ENCODE measurements at places on chromosomes 6 and 20.

DNA sequence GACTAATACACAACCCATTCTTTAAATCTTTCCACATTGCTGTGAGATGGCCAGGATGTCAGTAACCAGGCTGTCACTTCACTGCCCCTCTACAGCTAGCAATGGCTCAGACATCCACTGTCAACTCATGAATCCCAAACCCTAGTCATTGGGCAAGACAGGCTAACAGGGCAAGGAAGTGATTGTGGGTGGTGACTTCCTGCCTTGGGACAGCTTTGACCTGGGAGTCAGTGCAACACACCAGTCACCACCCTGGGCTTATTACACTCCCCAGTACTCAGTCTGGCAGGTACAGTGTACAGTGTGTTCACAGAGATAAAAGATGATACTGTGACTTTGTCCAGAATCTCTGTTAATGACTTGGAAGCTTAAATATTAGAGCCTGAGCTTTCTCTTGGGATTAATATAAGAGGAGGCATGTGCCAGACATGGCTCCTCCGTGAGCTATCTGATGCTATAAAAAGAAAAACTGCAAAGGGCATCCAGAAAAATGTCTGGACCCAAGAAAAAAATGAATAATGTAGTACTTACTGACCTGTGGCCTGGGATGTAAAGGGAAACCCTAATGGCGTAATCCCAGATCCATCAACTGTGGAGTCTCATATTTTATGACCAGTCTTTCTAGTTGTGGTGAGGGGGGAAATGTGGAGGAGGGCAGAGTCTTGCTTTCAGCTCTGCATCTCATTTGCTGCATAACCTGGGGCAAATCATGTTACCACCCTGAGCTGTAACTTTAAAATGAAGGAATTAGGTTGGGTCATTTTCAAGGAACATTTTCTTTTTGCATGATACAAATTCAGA, 244.4 kb downstream of the SLC24A3 start:
- DNase-seq = no peak

- no peak for DNase-seq
Observed at GRCh38 chr6:48036316-48036715, 74.7 kb downstream of the PTCHD4 start.

- peak; percentile 30 for DNase-seq
Observed at GRCh38 chr6:26056583-26057350, 30.5 kb upstream of the HFE start.

DNA sequence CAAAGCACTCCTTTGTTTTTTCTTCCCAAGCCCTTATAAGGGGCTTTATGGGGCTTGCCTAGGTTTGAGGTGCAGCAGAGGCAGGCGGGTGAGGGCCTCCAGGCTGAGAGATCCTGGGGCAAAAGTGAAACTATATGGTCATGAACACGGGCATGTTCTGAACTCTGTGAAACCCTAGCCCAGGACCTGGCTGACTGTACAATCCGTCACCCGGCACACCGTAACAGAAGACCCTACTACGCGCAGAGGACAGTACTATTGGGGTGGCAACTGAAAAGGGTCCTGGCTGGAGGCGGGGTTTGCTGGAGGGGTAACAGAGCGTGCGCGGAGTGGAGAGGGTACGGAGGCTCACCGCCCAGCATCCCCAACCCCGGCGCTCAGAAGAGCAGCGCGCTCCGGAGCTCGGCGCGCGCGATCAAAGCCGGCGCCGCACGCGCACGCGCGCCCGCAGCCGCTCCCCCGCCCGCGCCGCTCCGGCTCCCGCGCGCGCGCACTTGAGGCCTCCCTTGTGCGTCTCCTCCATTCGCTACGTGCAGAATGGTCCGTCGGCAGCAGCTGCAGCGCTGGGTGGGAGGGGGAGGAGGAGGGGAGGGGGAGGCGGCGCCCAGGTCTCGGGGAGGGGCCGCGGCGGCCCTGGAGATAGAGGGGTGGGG, 54.2 kb downstream of the MRPL14 start:
- DNase-seq = no peak

GRCh38 chr6:35044761-35045421, 96.2 kb downstream of the TCP11 start:
- DNase-seq = peak; percentile 59

DNA sequence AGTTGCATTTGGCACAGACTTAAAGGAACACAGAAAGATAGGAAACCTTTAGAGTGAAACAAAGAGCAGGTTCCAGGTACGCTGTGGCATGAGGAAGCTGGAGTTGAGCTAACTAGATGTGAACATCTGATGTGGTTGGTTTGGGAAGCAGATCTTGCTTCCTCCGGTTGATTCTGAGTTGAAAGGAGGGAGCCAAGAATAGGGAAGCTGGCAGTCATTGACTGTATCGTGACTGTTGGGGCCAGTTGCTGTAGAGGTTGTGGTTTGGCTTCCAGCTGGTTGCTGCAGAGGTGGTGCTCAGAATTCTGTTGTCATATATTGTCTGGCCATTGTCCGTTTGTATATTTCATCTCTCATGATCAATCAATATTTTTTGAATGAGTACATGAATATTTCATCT, 325.9 kb downstream of the PLCB1 start:
- no peak for DNase-seq

DNA sequence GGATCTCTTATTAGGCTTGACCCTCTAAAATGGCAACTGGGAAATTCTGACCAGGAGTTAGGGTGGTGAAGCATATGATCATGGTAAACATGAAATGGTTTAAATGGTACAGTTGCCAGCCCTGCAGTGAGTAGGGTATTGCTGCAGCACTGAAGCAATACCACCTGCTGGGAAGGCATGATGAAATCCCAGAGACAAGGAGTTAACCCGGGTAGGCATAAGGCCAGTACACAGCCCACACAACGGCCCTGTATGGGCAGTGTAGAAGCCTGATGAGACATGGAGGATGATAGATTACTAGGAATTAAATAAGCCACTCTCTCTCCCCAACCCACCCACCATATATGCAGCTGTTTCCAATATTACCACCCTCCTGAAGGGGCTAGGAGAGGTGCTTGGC, 197.4 kb upstream of the MOCS1 start:
- no peak for DNase-seq

DNA sequence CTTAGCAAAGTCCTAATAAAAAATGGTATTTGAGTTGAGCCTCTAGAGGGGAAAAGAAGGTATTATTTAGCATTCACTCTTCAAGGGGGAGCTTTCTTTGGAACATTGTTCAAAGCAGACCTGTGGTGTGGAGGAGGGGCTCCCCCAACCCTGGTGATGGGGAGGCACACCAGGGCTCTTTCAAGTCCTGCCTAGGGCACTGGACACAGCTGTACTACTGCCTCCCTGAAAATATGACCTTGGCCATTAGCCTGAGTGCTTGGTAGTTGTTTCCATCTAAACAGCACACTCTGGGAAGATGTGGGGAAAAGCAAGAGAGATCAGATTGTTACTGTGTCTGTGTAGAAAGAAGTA, 215.1 kb upstream of the CNR1 start:
- DNase-seq = no peak

DNA sequence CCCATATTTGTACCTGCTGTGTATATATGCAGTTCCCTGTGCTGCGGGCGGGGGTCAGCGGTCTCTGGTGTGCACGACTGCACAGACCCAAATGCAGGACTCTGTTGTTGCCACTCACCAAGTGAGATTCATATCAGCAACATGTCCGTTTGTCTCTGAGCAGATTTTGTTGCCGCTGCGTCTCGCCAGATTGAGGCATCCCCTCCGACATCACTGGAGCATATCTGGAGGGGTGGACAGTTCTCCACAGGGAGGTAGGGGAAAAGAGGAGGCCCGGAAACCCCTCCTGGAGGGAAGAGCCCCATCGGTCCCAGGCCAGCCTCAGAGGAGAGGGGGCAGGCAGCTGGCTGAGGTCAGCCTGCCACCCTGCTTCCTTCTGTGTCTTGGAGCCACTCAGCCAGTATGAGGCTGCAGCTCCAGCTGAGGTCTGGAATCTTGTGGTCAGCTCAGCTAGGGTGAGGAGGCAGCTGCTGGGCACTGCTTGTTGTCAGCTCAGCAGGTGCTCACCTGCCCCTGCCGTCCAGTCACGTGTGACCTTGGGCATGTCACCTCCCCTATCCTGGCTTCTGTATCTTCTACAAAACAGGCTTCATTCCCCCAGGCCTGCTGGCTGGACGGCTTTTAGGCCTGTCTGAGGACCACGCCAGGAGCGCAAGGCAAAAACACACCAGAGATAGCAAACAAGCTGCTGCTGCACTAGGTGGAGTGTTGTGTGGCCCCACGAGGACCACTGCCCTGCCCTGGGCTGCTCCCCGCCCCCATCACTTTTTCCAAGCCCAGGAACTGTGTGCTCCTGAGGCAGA, 47.1 kb downstream of the HNF4A start:
- no peak for DNase-seq

DNA sequence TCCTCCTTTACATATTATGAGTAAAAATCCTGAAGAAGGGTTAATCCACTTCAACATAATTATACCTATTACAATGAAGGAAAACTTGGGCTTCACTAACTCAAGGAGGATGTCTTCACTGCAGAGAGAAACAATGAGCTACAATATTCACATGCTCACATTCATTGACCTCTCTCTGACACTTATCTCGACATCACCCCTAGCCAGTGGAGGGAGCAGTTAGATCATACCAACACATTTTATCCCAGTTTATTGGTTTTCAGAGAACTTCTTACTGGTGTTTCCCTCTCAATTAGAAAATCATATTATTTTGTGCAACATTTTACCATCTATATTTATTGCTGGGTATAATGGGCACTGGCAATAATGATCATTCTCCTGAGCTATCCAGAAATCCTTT, 646.5 kb downstream of the TENT5A start:
- DNase-seq = no peak

- DNase-seq = peak; percentile 58
Observed at GRCh38 chr6:35776364-35777215, at the start of gene CLPSL2. Gene CLPSL2, plus strand, starts transcription at chr6:35776598. Its CDS starts 21 bp downstream, at chr6:35776619.

DNA sequence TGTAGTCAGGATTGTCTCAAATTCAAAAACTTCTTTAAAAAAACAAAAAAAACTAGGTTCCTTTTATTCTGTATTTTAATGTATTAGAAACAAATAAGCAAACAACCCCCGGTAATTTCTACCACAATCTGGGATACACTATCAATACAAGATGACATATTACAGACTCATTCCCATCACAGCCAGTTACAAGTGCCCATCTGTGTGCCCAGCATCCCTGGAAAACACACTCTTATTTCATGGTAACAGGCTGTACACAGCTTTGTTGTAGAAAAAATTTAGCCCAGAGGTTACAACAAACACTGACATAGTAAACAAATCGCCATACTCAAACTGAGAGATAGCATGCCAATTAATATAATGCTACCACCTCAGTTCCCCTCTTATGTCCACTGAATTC, 16.3 kb downstream of the HBS1L start:
- DNase-seq = no peak

DNA sequence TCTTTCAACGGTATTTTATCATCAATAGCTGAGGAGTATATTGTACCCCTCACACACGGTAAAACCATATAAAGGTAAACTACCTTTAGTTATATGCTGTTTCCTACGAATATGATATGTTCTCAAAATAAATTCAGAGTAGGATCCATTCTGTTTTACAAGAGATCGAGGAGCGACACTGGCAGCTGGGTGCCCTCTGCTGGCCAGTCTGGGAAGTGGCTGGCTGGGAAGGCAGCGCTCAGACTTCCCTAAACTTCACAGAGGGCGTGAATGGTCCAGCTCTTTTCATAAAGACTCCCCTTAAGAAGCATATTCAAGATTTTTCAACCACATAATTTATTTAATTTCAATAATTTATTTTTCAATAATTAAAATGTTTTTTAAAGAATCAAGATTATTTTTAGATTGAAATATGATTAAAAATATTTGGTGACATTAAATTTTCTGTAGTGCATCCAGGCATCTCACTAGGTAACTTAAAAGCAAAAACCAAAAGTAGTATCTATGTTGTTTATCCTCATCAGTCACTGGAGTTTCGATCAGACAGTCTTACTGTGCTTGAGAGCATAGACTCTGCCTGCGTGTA, 187.5 kb upstream of the PDE10A start:
- DNase-seq = peak; percentile 28

DNA sequence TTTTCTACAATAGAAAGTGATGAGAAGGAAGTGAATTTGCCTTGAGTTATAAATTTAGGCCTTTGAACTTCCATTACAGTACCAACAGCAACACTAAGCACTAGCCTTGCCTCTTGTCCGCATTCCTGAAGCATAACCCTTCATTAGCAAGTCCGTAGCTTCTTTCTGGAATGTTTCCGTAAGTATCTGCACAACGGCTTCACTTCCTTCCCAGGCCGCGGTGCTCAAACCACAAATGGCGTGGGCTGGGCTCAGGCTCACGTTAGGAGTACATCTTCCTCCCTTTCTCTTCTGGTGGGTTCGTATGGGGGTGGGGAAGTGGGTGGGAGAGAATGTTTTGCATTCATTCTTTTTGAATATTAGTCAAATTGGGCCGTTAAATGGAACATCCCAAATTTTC, 193.8 kb upstream of the SNX9 start:
- DNase-seq = no peak

DNA sequence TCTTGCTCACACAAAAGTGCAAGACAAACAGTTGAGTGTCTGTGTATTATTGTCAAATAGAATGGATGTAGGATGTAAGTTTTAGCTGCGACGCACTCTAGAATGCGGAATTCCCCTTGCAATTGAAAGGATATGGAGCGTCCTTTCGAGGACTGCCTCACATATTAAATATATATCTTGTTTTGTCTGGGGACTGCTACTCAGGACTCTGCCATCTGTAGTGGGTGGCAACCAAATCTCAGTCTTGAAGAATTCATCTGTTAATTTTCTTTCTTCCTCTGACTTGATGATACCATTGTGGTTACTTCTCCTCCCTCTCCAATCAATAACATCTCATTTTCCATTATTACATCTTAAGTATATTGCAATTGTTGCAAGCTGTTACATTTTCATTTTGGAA, 121.6 kb downstream of the SOX4 start:
- DNase-seq = no peak

DNA sequence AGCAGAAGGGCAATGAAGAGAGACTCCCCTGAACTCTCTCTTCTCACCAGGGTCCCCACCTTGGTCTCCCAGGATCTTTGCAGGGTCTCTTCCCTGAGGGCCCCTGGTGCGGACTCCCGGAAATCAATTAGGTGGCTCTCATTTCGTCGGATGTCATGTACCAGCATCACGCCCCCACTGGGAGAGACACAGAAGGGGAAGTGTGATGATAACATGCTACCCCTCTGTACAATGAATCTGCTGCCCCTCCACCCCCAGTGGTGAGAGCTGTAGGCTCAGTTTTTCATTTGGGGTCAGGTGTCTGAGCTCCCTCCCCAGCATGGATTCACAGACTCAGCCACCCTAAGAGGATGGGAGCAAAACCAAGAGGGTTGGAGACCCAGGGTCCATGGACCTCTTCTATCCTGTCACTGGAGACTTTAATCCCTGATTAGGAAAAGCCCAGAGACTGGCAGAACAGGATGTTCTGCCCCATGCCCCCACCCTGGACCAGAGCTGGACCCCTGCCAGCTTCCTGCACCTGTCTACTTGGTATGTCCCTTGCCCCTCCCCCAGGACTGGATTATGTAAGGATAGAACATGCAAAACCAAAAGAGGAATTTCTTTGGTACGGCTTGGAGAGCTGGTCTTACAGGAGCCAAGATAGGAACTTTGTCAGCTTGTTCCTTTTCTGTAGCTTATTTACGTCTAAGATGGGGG, 11.1 kb downstream of the GGT7 start:
- peak; percentile 6 for DNase-seq

- DNase-seq = no peak
Observed at GRCh38 chr20:10662151-10662550, 11.6 kb downstream of the JAG1 start.

GRCh38 chr6:147506704-147507114, 1.8 kb upstream of the SAMD5 start:
- no peak for DNase-seq

GRCh38 chr6:61977099-61977498, 308.9 kb downstream of the KHDRBS2 start:
- DNase-seq = no peak

All from DMS79 treated with DMSO at 0.1 percent for 48 hours (cell line).